ENCODE measurements at places on chromosomes 16 and 17.

GRCh38 chr17:5200360-5200759 is 8.7 kb upstream of the ZNF594 start:
- DNase-seq, result no peak

DNA sequence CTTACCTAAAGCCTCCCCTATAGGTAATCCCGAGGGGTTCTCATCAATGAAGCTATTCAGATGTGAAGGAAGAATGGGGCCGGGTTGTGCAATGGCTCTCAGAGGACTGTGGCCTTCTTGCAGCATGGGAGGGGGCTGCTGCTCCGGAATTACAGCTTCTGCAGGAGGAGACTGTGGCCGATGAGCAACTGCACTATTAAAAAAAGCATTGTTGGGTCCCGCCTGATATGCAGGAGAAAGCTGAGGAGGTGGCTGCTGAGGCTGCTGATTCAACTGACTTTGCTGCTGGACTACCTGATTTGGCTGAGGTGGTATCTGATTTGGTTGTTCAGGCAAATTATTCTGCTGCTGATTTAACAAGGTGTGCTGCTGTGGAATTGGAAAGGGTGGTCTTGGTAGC is 64.8 kb downstream of the CACNG1 start:
- no peak for DNase-seq

DNA sequence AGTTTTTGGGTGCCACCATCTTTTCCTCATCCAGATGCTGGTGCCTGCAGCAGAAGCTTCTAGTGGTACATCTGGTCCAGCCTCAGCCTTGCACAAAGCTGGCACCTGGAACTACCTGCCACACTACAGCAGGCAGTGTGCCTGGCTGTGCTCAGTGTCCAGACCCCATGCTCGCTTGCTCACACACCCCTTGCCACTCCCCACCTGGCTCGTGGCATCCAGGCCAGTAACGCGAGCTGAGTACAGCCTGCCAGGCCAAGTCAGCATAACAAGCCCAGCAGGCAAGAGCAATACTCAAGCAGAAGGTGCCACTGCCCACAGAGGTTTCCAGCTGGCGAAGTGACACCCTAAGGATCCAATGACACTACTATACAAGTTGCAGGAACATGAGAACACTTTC is 29.7 kb upstream of the KIF2B start:
- no peak for DNase-seq

- no peak for DNase-seq
Observed at GRCh38 chr16:85177448-85177846, 65.2 kb upstream of the CIBAR2 start.

DNA sequence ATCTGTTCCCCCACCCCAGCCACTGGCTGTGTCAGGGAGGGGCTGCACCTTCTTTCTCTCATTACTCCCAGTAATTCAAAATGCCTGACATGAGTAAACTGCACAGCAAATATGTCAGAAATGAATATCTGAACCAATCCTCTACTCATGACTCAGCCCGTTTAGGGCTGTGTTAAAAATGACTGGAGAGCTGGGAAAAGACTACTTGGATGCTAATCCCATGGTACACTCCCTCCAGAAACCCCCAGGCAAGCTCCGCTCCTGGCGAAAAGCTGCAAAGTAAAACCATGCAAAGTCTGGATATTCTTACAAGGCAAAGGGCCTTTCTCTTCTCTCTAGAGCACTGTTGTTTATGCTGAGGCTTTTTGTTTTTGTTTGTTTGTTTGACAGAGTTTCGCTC is 448.1 kb upstream of the DYNLRB2 start:
- DNase-seq, result no peak

GRCh38 chr17:4499431-4500190 is 930 bp downstream of the SPNS2 start:
- DNase-seq, result no peak

GRCh38 chr16:6967796-6968320 is 364.8 kb upstream of the RBFOX1 start:
- no peak for DNase-seq

GRCh38 chr17:78154903-78155811 is 9.0 kb downstream of the C17orf99 start:
- DNase-seq, result no peak

DNA sequence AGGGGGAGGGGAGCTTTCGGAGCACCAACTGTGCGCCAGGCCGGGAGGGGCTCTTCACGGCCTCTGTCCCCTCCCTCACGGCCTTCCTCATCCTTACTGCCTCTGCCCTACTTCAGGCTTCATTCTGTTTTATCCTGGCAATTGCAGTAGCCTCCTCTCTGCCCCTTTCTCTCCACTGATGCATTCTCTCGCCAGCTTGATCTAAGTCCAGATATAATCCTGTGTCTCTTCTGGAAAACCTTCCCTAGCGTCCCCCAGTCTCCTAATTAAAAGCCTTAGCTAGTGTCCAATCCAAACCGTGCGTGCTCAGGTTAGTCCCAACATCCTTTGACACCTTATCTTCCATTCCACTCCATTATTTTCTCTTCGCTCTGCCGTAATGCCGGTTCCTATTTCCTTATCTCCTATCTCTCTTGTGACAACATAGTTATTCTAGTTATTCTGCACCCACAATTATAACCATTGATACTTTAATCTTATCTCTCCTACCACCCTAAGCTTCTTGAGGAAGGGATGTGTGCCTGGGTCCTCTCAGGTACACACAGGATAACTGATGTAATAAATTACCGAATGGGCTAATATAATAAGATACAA is 869 bp downstream of the ZNF48 start:
- no peak for DNase-seq

- no peak for DNase-seq
Observed at GRCh38 chr17:49489348-49489747, 5.7 kb upstream of the NGFR start.

- DNase-seq, result no peak
Observed at GRCh38 chr17:44901411-44901921, 2.2 kb upstream of the EFTUD2 start.

- no peak for DNase-seq
Observed at GRCh38 chr16:11250091-11250785, 5.8 kb downstream of the SOCS1 start.

DNA sequence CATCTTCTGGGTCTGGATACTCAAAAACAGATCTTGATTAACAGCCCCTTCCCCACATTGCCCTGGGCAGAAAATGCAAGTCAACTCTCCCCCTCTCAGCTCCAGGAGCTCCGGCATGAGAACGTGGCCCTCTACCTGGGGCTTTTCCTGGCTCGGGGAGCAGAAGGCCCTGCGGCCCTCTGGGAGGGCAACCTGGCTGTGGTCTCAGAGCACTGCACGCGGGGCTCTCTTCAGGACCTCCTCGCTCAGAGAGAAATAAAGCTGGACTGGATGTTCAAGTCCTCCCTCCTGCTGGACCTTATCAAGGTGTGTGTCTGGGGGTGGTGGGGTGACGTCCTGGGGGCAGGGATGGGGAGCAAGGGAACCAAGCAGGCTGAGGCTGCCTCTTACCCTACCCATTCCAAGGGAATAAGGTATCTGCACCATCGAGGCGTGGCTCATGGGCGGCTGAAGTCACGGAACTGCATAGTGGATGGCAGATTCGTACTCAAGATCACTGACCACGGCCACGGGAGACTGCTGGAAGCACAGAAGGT is 9.7 kb downstream of the GUCY2D start:
- no peak for DNase-seq

DNA sequence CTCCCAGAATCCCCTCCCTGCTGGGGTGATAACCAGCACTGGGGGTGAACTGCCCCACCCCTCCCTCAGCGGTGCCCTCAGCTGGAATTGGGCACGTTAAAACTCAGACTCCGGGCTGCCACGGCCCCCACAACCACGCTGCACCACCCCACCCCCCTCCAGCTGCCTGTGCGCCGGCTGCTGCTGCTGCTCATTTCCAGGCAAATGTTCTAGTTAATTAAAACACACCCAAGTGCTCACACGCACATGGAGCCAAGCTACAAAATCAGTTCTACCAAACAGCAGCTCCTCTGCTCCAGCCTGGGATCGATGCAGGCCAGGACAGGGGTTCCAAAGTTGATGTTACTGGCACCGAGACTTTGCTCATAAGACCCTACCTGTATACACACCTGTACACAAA is 180.5 kb downstream of the ZNF423 start:
- DNase-seq, result no peak

DNA sequence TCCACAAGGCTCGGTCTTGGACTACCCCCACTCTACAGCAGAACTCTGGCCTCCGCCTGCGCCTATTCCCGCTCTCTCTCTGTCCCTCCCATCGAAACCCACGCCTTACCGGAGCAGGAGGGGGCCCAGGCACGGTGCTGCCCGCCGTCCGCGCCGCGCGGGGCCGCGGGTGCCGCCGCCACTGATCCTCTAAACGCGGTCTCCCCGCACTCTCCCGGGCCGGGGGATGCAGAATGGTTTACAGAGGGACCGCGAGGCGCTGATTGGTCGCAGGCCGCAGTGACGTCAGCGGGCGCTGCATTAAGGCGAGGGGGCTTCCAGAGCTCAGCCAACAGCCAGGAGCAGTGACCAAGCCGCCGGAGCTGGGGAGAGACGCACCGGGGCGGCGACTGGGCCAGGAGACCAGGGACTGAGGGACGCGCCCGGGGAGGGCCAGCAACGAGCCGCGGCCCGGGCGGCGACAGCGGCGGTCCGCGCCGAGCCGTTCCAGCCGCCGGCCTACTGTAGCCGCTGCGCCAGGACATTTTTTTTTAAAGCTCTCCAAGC is 747 bp upstream of the LHX1 start:
- DNase-seq, result no peak

DNA sequence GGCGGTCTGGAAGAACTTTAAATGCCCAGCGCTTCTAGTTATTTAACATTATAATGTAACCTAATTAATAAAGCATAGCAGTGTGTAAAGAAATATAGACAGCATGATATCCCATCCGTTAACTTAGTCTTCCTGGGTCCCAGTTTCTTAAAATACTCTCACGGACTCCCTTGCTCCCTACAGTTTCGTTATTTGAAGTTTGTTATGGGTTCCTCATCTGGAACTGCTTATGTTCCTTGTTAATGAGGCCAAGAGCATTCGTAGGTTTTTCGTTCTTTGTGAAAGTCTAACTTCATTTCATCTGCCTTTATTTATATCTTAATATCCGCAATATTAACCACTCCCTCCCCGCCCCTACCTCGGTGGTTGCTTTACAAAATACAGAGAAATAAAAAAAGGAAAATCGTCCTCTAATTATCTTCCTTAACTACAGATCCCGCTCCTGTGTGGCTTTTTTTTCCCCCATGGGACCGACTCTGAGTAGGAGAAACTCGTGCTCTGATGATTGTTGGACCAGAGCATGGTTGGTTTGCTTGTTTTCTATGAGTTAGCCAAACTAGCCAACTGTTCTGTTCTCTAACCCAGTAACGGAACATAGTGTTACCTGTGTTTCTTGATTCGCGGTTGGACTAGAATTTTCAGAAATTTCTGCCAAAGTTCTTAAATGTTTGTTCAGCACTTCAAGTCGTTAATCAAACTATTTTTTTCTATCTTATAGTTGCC is 863 bp downstream of the ADPRM start:
- no peak for DNase-seq

DNA sequence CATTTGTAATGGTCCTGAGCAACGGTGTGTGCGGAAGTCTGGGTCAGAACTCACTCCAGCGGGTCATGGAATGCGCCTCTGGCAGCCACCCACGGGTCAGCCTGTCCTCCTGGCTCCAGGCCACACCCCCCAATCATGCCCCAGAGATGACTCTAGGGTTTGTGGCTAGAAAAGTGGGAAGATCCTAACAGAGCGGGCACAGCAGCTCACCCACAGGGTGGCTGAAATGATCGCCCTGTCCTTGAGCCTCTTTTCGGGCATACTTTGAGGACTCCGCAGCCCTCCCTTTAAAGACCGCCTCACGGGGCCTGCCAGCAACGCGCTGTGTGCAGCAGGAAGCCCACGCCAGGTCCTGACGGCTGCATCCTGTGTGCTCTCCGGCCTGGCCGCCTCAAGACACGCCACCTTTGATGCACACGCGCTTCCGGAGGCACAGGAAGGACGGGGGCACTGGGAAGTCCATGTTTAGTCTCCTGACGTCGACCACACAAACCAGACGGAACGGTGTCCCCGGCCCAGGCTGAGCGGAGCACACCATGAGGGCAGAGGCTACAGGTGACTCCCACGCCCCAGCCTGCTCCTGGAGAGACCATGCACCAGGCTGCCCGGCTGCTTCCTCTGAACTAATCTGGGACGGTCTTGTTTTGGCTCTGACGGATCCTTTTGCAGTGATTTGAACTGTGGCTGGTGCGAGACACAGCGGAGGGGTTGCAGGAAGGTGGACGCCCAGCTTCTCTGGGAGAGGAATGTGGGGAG is 92.9 kb downstream of the TBC1D16 start:
- DNase-seq, result no peak

- no peak for DNase-seq
Observed at GRCh38 chr16:85824161-85825135, 25.0 kb downstream of the COX4I1 start.

DNA sequence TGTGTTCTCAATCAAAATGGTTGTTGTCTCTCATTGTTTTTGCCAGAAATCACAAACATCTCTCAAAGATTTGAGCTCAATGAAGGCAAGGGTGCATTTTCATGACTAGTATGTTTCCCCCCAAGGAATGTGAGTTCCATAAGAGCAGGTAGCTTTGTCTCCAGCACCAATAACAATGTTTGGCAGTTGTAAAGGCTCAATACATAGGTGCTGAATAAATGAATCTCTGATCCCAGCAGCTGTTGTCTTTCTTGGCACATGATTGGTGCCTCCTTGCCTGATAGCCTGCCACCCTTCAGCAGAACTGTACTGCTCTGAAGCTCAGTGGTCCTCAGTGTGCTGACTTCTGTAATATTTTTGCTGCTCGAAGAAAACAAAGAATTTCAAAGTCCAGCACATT is 103.1 kb upstream of the CDH11 start:
- no peak for DNase-seq

DNA sequence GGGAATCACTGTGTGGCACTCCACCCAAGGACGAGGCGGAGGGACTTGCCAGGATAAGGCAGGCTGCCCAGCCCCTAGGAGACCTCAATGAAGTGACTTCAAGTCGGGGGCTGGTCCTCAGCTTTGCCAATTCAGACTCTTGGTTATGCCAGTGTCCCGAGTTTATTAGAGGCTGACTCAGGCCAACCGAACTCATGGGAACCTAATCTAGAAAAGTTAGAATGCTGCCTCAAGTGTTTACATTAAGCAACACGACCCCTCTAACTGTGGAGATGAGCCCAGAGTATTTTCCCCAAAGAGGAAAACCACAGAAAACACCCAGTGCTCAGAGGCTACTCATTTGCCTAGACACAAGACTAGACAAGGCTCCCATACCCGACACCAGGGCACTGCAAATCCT is 1.1 kb upstream of the TEKT3 start:
- DNase-seq, result no peak

GRCh38 chr16:11164482-11165270 is 91.3 kb downstream of the SOCS1 start:
- DNase-seq, result no peak

- no peak for DNase-seq
Observed at GRCh38 chr16:79362300-79362970, 238.1 kb downstream of the MAF start.

- DNase-seq, result no peak
Observed at GRCh38 chr16:54585094-54585997, 298.8 kb upstream of the IRX3 start.

Measured in stimulated activated CD8-positive, alpha-beta memory T cell treated with anti-CD3 and anti-CD28 coated beads, Interleukin-4, amount 100 ng/mL, for 4 hours (primary cell).